ENCODE measurements at places on chromosomes 13 and 19.

- DNase-seq, result no peak
Measured at GRCh38 chr19:18682807-18683108, 722 bp upstream of the CRTC1 start.

DNA sequence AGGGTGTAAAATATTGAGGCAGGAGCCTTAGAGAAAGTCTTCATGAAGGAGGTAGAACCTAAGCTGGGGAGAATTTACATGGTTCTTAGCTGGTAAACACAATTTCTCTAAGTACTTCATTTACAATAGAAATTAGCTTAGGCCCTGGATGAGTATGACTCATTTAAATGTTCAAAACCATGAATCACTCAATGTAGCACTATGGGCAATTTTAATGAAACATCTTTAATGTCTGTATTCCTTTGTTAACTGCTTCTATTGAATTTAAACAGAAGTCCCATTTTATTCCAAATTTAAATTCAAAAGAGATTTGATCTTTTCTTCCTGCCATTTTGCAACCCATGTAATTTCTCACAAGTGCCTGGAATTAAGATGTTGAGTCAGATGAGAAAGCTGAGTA, 252.1 kb downstream of the RFC3 start:
- no peak for DNase-seq

GRCh38 chr19:42480335-42481095, 37.8 kb upstream of the CXCL17 start:
- no peak for DNase-seq

- no peak for DNase-seq
Measured at GRCh38 chr13:72403396-72404010, 323.9 kb downstream of the MZT1 start.

DNA sequence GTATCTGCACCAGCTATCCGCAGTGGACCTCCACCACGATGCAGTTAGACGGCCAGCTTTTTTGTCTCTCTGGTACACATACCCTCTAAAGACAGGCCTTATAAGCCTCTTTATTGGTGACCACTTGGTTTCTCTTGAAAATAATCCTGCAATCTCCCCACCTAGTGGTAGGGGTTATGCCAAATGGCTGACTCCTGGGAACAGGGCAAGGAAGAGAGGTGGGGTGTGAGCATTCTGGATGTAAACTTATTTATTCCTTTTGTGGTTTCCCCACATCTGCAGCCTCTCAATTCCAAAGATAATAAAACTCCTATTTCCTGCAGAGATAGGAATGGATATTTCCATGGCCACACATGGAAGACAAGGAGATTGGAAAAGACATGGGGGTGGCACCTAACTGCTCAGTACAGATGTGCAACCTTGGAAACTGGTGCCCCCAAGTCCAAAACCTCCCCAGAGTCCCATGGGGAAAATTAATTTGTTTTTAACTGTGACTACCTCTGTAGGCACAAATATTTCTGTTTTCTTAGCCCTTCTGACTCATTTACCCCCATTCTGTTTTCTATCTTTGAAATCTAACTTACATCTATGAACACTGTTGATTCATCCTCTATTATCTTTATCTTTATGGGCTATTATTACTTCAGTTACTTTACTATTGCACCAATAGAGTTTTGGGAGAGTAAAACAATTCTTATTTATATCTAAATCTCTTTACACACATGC, 112.7 kb upstream of the TSHZ3 start:
- no peak for DNase-seq

DNA sequence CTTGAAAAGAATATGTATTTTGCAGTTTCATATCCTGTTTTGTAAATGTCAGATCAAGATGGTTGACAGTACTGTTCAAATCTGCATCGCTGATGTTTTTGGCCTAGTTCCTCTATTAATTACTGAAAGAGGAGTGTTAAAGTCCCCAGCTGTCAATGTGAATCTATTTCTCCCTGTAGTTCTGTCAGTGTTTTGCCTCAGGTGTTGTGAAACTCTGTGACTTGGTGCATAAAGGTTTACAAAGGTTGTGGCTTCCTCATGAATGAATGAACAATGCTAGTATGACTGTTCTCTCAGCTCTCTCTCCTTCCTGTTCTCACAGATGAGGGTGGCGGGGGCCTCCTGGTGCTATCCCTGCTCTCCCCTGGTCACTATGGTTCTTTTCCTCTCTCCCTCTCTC, 142.4 kb downstream of the MYCBP2 start:
- DNase-seq, result no peak

DNA sequence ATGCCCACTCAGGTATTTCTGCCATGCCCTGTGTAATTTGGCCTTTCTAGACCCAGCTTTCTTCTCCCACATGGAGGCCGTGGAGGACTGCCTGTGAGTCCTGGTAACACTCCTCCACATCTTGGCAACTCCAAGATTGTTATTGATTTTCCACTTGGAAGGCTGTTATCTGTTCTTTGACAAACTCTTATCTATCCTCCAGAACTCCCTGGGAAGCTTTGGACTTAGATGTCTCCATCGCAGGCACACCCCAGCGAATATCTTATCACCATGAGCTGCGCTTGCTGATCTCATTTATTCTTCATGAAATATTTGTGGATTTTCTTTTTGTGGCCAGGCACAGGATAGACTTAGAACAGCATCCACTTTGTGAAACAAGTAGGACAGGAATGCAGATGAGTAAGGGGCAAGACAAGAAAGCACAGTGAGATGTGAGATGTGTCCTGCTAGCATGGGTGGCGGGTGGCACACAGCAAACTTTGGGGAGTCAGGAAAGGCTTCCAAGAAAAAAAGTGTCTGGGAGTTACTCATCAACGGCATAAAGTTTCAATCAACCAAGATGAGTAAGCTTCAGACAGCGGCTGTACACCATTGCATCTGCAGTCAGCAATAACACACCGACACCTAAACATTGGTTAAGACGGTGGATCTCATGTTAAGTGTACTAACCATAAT, 84.5 kb upstream of the IRS2 start:
- no peak for DNase-seq

DNA sequence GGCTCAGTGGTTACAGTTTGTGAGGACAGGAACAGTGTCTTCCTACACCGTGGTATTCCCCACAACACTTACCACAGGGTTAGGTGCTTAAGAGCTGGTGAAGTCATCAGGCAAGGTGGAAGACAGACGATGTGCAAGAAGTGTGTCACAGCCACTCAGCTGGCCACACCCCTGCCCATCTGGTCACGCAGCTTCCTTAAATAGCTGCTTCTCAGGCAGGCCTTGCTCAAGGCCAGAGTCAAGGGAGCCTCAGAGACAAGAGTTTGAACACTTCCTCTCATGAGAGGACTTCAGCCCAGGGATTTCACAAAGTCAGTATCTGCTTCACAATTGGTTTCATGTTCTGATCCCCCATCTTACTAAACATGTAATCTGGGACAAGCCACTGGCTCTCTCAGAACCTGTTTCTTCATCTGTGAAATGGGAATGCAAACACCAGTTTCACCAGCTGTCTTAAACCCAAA, 80.3 kb upstream of the FRY start:
- DNase-seq, result no peak

DNA sequence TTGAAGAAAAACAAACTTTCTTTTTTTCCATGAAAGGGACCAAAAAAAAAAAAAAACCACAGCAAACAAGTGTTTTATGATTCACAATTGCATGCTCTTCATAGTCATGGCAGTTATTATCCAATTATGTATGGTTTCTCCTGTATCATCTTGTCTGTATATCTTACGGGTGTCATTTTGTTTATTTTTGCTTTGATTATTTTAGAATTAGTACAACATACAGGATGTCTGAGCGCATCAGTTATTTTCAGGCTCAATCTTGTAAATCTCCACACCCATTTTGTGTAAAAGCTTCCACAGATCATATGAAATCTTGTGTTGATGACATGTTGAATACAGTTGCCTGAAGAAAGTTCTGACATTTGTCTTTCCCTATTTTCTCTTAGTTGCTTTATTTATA, 280.3 kb downstream of the KLF5 start:
- no peak for DNase-seq

DNA sequence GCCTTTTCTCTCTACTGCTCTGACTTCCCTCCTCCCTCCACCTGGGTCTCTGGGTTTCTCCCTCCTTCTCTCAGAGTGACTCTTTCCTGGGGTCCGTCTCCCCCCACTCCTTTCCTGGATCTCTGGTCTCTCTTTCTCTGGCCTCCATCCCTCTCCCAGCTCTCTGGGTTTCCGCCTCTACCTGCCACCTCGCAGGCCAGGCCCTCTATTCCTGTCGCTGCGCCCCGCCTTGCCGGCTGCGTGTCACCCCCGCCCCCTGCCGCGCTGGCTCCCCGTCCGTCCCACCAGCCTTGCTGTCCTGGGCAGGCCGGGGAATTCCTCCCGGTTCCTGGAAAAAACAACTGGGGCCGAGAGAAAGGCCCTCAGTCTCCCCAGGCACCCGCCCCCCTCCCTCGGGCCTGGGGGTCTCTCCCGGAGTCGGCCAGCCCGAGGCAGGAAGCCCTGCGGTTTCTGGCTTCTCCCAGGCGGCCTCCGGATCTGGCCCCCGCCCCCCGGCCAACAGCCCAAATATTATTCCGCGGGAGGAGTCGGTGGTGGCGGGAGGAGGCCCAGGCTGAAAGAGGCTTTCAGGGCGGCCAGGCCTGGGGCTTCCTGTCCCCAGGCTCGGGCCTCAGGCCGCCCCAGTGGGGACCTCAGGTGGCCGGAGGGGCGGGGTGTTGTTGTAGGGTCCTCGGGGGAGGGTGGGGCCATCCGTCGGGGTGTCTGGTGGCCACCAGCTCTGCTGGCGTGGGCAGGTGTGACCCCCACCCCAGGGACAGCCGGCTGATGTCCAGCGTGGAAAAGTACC, 9.3 kb downstream of the IRF2BP1 start:
- no peak for DNase-seq

DNA sequence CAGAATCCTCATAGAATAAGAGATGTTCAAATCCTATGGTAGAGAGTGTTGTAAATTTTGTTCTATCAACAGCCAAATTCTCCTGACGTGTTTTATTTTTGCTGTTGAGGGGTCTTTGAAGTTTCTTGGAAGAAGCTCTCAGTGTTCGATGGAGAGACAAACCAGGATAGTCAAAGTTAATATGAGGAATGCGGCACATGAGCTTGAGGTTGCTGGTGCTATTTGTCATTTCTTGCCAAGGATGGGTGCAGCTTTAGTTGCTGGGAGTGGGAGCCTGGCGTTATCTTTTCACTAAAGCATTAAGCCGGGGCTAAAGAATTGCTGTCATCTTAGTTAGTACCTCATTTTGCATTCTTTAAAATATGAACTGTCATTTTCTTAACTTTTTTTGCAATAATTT, 239.9 kb upstream of the CSNK1A1L start:
- DNase-seq, result no peak

GRCh38 chr19:1058112-1058511, 8.9 kb upstream of the ARHGAP45 start:
- DNase-seq, result no peak

GRCh38 chr13:27772651-27773425, 19.4 kb upstream of the GSX1 start:
- no peak for DNase-seq

GRCh38 chr13:66748712-66749111, 481.4 kb downstream of the PCDH9 start:
- no peak for DNase-seq

DNA sequence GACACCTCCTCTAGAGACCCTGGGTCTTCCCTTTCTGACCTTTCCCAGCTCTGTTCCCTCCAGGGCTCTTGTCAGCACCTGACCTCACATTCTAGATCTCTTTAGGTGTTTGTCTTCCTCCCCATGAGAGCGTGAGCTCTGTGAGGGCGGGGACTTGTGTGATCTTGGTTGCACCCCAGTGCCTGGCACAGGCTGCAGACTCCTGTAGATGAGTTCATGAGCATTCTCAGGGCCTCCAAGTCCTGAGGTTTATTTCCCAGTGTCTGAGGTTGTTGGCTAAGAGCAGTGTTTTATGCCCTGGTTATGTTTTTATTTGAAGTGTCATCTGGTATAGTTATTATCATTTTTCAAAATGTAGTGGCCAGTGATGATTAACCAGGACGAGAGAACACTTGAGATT, 596 bp downstream of the CEACAM4 start:
- no peak for DNase-seq

DNA sequence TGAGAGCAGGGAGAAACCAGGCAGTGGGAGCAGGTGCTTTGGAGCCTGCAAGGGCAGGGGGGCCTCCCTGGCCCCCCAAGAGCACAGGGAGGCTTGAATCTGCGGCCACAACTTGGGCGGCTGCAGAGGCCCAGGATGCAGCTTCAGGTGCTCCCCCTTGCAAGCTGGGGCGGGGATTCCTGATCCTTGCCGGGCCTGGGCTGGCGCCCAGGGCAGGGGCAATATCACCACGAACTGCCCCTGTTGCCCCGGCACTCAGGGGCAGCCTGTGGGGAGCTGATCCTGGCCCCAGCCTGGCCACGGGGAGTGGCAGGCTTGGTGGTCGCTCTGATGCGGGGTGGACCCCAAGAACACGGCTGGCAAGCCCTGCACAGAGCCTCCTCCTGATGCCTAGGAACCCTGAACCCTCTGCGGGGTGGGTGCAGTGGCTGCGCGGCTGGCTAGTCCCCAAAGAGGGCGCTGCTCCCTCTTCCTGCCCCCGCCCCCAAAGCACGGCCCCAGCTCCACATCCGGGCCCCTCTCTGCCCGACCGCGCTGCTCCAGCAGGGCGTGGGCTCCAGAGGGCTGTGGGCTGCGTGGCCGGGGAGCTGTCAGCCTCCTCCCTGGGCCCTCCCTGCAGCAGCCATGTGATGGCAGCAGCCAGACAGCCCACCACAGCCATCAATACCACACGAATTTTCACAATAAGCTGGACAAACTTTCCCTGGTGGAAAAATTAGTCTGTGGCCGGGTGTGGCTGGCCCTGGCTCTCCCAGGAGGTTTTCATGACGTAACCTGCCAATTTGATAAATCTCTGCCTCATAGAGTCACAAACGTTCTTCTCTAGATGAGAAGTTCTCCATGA, 21.0 kb downstream of the TNFSF9 start:
- no peak for DNase-seq

- no peak for DNase-seq
Measured at GRCh38 chr13:27504868-27505194, 54.5 kb upstream of the MTIF3 start.

DNA sequence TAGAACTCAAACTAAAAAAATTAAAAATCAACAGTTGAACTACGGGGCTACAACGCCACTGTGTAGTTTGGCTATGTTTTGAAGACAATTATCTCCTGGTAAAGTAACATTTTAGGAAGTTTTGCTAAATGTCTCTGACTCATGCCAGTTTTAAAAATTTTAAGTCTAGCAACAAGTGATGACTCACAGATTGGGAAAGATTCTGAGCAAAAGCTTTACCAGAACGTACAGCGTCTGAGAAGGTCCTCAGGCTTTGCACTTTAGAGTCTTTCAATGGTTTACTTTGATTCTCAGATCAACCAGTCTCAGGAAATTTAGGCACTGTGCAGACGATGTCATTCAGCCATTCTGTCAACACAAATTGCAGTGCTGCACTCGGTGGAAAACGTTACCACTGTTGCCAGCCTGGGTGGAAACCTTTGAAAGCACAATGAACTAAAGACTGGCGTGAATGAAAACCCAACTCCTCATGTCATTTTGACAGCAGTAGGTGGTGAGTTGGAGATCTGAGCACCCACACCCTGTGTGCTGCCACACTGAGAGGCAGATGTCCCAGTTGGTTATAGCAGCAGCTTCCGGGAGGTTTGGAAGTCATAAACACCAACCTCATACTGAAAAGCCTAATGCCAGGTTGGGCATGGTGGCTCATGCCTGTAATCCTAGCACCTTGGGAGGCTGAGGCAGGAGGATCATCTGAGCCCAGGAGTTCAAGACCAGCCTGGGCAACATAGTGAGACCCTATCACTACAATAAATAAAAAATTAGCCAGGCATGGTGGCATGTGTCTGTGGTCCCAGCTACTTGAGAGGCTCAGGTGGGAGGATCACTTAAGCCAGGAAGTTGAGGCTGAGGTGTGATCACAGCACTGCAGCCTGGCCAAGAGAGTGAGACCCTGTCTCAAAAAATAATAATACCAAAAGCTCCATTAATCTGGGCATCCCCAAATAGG, 6.3 kb upstream of the WTIP start:
- no peak for DNase-seq

GRCh38 chr19:47499371-47499770, 15.4 kb upstream of the KPTN start:
- no peak for DNase-seq

All from renal cortex interstitium (tissue), 15 donors.